ENCODE measurements at places on chromosomes 16 and 17.

GRCh38 chr17:42247734-42248133, 28.5 kb downstream of the STAT5B start:
- DNase-seq = peak; percentile 6

- no peak for DNase-seq
Measured at GRCh38 chr17:73396431-73397277, 84.9 kb upstream of the CDC42EP4 start.

GRCh38 chr16:66923866-66924265, 1.5 kb downstream of the RRAD start:
- DNase-seq = no peak

DNA sequence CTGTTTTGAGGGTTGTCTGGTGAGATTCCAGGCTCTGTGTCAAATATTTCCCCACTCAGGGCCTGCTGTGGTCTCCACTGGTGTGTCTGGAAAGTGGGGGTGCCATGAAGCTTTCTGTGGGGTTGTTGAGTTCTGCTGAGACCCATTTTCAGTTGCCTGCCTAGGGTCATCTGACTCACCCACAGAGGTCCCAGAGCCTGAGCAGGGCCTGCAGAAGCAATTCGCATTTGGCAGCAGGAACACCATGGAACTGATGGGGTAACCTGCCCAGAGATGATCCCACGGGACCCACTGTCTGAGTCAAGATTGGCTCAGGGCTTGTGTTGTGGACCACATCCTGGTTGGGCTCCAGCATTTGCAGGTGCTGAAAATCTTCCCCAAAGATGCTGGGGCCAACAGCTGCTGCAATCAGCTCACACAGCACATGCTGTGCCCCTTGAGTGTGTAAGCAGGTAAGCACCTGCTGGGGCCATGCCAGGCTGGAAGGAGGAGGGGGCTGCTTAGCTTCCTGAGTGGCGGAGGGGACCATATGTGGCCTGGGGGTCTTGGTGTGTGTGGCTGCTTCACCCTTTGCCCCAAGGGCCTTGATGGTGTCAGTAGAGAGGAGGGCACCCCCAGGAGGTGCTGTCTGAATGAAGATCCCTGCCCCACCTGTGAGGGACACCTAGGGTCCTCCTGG, 1726.1 kb downstream of the TP53TG3F start:
- DNase-seq = no peak

DNA sequence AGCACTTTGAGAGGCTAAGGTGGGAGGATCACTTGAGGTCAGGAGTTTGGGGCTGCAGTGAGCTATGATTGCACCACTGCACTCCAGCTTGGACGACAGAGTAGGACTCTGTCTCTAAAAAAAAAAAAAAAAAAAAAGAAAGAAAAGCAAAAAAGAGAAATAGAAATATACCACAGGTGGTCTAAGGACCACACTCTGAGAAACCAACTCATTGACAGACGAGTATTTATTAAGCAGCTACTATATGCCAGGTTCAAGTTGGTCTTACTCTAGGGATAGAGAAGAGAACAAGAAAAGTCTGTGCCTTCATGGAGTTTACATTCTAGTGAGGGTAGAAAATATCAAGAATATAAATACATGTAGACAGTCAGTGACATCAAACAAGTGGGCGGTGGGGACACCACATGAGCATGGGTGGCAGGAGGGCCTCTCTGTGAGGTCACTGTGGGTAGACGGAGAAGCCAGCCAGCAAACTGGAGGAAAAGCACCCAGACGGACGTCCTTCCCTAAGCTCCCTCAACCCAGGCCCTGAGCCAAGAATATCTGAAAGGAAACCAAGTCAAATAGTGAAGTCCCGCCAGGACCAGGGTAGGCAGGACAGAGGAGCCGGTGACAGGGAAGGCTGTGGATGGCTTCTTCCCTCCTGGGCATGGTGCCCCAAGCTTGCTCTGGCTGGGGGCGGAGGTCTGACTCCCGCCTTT, 4.7 kb downstream of the CDIPT start:
- peak; percentile 83 for DNase-seq

DNA sequence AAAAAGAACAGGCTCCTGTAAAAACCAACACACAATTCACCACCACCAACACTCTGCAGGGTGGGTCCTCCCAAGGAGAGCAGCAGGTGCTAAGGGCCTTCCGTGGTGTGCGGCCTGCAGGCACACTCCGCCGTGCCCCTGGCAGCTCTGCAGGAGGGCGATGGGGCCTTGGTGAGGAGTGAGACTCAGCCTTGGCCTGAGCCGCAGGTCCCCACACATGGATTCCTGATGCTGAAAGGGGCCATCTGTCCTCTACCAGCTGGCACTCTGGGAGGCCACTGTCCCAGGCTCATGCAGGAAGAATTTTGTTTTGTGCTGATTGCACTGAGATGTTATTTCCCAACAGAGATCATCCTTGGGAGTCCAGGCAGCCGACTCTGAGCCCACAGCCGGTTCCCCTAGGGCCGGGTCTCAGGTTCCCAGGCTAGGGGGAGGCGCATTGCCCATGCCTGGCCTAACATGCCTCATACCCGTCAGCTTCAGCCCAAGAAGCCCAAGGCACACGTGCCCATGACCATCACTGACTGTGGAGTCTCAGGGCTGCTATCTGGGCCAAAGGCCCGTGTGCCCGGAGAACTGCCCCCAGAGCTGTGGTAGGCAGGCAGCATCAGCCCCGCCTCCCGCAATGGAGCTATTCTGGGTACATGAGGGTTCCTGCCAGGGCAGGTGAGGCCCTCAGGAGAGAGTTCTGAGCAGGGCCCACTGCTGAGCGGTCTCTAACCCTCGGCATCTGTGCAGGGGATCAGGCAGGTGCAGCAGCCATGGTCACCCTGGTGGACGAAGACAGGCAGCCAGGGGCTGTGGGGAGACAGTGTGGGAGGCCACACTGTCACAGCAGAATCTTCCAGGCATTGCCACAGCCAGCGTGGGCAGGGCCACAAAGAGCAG, 97.9 kb upstream of the ZNF469 start:
- no peak for DNase-seq

GRCh38 chr17:58224315-58224714, 5.3 kb upstream of the MKS1 start:
- peak; percentile 40 for DNase-seq

- DNase-seq = no peak
Measured at GRCh38 chr17:78709751-78710181, 72.3 kb downstream of the CYTH1 start.

DNA sequence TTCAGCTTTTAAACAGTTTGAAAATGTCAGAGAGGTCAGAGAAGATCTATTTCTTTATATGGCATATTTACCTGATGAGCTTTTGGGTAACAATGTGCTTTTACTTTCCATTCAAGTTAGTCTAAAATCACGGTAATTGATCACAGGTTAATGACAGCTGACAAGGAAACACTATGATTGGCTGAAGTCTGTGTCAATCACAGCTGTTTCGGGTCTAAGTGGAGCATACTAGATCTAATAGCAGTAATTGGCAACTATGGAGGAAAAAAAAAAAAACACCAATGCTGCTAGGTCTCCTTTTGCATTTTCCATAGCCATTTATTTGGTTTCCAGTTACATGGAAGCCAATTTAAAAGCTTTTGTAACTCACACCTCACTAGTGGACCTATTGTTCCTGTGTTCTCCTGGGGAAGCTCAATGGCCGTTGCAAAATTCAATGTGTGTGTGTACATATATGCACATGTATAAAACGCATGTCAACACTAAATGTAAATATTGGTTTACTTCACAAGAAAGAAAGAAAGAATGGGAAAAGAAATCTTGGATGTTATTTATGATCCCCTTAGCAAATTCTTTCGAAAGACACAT, 568.3 kb upstream of the ZFHX3 start:
- no peak for DNase-seq

DNA sequence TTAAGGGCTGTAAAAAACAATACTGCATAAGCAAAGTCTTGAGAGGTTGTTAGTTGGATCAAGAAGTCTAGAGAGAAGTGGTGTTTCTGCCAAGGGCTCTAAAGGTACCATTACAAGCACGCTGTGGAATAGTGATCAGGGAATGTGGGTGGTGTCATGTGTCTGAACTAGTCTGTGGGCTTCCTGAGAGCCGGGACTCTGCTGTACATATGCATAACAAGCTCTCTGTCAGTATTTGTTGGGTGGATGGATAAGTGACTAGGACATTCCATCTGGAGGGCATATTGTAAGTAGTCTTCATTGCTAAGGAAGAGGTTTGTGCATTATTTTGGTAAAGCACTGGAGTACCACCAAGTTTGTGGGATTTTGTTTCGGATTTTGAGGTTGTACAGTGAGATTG, 209.5 kb downstream of the LGALS9B start:
- no peak for DNase-seq

GRCh38 chr17:50218071-50218759, 16.8 kb upstream of the COL1A1 start:
- no peak for DNase-seq

GRCh38 chr16:53358884-53359283, 75.4 kb upstream of the RBL2 start:
- DNase-seq = no peak

- DNase-seq = no peak
Measured at GRCh38 chr17:66941249-66941648, 23.3 kb upstream of the CACNG4 start.

DNA sequence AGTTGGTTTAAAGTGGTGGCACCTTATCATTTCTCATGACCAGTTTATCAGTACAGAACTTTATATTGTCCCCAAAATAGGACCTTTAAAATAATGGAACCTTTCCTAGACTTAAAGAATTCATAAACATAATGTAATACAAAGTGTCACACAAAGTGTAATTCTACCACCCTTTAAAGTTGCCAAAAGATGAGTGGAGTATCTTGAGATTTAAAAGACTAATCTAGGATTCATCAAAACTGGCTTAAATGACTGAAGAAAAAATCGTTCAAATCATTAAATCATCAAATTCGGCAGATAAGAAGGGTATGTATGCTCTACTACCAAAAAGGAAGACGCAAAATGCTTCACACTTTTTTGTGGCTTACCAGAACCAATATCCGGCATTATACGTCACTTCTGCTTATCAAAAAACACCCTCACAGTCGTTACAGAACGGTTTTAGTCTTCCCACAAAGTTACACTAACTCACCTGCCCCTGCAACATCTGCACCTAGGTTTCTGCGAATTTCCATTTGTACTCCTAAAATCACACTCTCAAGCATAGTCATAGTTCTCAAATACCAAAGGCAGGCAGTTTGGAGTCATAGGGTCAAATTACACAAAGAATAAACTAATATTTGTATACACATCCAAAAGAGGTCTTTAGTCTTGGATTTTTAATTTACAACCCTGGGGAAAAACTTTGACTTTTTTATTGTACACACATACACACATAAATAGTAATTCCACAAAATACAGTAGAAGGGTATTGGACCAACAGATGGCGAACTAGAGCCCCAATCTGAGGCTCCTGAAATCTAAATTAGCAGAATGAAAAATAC, 1.4 kb upstream of the KANSL1 start:
- peak; percentile 57 for DNase-seq

DNA sequence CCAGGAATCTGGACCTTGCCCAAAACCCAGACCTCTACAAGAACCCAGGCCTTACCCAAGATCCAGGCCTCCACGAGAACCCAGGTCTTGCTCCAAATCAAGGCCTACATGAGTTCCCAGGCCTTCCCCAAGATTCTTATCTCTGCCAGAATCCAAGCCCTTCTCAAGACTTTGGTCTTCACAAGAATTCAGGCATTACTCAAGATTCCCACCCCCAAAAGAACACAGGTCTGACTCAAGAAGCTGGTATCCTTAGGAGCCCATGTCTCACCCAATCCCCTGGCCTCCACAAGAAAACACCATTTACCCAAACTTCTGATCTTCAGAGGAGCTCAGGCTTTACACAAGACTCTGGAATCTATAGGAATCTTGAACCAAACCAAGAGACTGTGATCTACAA, 2.6 kb downstream of the SPEM3 start:
- DNase-seq = no peak

GRCh38 chr16:80230328-80231120, 310.3 kb upstream of the DYNLRB2 start:
- no peak for DNase-seq

- peak; percentile 87 for DNase-seq
Measured at GRCh38 chr16:83806036-83806435, 1.7 kb upstream of the HSBP1 start.

- peak; percentile 63 for DNase-seq
Measured at GRCh38 chr16:4313563-4314531, 2.0 kb upstream of the GLIS2 start.

DNA sequence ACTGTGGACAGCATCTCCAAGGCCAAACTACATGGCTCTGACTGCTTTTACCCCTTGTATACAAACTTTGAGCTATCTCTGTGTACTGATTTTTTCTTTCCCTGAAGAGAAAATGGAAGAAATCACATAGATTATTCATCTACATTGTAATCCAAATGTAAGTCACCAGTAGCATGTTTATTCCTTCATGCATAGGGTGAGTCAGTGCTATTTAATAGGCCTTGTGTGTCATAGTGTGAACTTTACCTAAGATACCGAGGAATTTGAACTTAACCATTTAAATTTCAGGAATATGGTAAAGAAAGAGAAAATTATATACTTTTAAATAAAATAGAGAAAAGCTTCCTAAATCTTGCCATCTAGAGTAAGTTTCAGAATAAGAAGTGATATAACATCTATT, 16.5 kb downstream of the PHKB start:
- no peak for DNase-seq
